Myocyte (in vitro differentiated cells): ENCODE measurements at places on chromosomes 12 and 14. TPM values are rescaled to one million over a fixed set of nuclear protein-coding genes. Genes with fewer than 3 reads are reported as not detected.

GRCh38 chr14:94239406-94239805 is 53.7 kb downstream of the SERPINA10 start:
- no peak for DNase-seq

LBHD2 gene
- total RNA-seq, result 0.94 and 2.7 TPM in 2 replicates

GRCh38 chr14:75460394-75460793 is 32.6 kb downstream of the JDP2 start:
- no peak for DNase-seq

METTL25 gene
- total RNA-seq, result 6.4 and 7.0 TPM in 2 replicates

DNA sequence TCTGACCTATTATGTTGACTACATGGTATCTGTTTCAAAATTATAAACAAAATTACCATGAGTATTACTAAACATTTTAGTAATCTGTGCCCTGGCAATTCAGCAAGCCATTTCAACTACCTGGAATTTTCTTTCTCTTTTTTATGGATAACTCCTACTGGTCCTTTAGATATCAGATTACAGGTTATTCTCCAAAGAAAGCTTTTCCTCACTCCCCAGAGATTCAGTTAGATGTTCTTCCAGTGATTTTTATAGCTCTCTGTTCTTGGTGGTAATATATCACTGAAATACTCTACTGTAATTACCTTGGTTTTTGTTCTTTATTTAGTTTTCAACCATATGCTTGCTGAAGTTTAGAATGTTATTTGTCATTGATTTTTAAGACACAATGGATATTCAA is 930.2 kb upstream of the FOXG1 start:
- no peak for DNase-seq

DNA sequence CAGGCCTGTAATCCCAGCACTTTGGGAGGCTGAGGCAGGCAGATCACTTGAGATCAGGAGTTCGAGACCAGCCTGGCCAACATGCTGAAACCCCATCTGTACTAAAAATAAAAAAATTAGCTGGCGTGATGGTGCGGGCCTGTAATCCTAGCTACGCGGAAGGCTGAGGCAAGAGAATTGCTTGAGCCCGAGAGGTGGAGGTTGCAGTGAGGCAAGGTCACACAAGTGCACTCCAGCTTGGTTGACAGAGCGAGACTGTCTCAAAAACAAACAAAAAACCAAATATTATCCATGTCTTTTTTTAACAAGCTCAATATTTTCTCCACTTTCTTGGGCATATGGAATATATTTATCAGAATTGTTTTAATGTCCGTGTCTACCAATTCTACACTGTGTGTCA is 89.6 kb downstream of the LMNTD1 start:
- no peak for DNase-seq

GRCh38 chr14:69152181-69152901 is 578 bp downstream of the DCAF5 start:
- peak; percentile 80 for DNase-seq

- DNase-seq, result no peak
Measured at GRCh38 chr12:30902001-30902400, 24.5 kb upstream of the TSPAN11 start.

DNA sequence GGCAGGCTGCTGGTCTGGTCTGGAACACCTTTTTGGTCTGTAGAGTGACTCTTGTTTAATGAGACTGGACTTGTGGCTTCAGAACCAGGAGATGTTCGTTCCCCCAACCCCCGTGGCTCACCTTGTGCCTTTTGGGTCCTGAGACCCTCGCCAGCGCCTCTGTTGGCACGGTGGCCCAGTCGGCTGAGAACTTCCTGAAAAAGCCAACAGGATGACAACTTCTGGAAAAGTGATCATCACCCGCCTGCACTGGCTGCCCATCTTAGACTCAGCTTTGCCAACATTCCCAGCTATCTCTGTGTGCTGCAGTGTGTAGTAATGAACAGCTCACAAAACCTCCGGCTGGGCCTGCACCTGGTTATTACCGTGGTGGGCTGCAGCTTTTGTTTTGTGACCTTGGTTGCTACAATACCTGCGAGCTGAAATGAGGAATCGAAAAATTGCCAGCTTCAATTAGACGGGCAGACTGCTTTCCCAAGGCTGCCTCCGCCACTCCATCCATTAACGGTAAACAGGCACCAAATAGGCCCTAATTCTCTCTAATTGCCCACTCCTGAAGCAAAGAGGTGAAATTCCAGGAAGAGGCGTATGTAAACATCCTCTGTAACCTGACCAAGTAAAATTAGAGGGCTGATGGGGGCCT is 16.0 kb downstream of the MEG3 start:
- no peak for DNase-seq
